ENCODE measurements at places on chromosomes 1 and 21.

GRCh38 chr1:157819896-157820295 is at the start of gene FCRL1:
Gene FCRL1, minus strand, starts transcription at chr1:157820120. Its CDS starts 83 bp downstream, at chr1:157820037.
- no peak for DNase-seq

- DNase-seq, result no peak
Observed at GRCh38 chr1:71461416-71461815, 380.6 kb upstream of the ZRANB2 start.

- no peak for DNase-seq
Observed at GRCh38 chr1:9559673-9560072, 20.4 kb downstream of the SLC25A33 start.

- DNase-seq, result peak; percentile 2
Observed at GRCh38 chr1:235011064-235011598, 117.5 kb downstream of the TOMM20 start.

DNA sequence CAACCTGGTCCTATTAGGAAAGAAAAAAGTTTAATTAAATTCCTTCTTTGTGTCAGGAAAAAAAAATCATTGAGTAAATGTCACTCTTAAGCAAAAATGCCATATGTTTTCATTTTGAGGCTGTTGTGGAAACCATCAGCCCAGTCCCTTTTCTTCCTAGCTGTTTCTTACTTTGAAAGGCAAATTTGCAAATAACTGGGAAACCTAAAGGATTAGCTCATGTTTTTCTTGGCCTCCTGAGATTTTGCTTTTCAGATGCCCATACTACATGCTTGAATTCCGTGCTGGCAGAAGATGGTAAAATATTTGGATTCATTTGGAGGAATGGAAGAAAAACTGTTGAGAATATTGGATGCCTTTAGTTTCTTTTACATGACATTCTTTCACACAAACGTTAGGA is 182.1 kb upstream of the ADAMTS5 start:
- DNase-seq, result no peak

DNA sequence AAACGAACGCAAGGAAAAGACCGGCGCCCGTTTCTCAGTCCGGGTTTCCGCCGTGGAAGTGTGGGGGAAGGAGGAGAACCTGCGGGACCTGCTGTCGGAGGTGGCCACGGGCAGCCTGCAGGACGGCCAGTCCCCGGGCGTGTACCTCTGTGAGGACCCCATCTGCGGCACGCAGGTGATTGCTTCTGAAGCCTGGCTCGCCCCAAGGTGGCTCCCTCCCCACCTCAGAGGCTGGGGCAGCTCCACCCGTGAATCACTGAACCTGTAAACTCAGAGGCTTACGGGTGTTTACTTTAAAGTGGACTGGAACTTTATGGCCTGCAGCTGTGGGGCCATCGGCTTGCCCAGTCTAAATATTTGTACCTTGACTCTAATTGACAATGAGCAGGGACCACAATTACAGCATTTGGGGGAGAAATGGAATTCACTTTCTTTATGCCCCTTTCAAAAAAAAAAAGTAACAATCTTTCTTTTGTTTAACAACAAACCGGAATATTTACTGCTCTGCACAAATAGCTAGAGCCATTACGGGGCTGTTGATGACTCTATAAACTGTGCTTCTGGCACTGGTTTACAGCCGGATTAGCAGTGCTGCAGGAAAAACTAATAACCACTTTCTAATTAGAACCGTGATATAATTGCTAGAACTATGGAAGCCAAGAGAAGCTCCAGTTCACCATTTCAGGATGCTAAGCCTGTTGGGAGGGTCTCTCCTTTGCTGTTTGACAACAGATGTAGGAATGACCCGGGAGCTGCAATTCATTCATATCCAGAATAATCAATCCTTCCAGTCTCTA is 454.8 kb downstream of the KIF26B start:
- DNase-seq, result no peak

DNA sequence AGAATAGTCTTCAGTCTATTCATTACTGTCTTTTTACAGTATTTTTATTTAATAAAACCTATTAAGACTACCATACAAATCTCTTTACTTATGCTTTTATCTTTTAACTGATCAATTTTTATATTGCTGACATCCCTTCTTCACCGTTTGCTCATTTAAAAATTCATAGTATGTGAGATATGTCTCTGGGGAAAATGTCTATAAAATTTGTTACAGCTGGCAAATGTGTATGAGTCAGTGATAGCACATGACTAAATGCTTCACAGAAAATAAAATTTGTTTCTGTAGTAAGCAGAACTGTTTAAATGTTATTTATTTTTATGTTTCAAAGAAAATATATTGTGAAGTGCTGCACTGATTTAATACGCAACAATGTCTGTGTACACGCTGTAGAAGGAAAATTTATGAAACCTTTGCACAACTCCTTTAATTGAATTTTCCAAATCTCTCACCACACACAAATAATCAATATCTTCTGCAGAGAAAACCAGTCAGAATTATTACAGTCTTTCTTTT is 74.2 kb downstream of the ITGB3BP start:
- DNase-seq, result no peak

DNA sequence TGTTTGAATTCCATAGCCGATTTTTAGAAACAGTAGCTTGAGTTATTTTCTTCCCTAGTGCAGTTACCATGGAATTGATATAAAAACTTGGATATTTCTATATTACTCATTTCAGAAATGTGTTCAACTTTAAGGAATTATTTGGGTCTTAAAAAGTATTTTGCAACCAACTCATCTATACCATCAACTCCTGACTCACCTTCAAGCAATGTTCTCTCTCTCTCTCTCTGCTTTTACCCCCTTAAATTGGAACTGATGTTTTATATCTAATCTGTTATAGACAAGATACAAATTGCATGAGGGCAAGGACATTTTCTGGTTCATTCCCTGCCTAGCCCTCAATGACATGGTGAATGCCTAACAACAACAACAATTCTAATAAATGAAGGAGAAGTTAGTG is 214.7 kb upstream of the NRIP1 start:
- DNase-seq, result no peak

- DNase-seq, result no peak
Observed at GRCh38 chr1:192518700-192519099, 56.9 kb upstream of the RGS1 start.

GRCh38 chr1:221903594-221903993 is 161.7 kb upstream of the DUSP10 start:
- no peak for DNase-seq

- DNase-seq, result no peak
Observed at GRCh38 chr1:213533125-213533524, 454.6 kb upstream of the PROX1 start.
